Stimulated activated CD8-positive, alpha-beta memory T cell treated with anti-CD3 and anti-CD28 coated beads, Interleukin-12 subunit alpha, Interleukin-12 subunit beta, amount 100 ng/mL, for 4 hours (primary cell): ENCODE measurements at places on chromosomes 12 and 14.

DNA sequence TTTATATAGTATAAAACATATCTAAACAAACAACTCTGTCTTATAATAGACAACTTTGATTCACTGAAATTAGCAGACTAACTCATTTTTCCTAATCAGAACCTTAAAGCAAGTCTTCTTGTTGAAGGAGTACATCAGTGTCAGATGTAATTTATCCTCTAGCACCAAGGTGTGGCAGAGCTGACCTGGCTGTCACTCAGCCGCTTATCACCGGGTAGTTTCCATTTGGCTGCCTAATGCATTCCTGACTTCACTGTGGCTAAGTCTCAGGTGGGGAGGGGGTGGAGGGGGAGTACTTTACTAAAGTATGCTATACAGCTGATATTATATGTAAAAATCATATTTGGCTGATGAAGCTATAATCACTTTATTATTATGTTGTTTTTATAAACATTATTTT is 339.9 kb upstream of the RGS6 start:
- no peak for DNase-seq

DNA sequence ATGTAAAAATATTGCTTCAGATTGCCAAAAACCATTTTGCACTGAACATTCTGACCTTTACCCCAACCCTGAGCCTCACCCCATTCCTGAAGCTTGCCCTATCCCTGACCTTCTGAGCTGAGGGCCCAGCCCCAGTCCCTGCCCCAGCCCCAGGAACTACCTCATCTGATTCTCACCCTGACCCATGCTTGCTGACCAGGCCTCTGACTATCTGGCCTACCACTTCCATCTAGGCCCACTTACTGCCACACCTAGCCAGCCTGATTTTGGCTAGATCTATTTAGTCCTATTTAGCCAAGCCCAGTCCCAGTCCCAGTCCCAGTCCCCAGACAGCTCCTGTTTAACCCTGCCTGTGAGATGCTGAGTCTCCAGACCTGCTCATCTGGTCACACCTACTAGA is 33.6 kb downstream of the OR10P1 start:
- no peak for DNase-seq

DNA sequence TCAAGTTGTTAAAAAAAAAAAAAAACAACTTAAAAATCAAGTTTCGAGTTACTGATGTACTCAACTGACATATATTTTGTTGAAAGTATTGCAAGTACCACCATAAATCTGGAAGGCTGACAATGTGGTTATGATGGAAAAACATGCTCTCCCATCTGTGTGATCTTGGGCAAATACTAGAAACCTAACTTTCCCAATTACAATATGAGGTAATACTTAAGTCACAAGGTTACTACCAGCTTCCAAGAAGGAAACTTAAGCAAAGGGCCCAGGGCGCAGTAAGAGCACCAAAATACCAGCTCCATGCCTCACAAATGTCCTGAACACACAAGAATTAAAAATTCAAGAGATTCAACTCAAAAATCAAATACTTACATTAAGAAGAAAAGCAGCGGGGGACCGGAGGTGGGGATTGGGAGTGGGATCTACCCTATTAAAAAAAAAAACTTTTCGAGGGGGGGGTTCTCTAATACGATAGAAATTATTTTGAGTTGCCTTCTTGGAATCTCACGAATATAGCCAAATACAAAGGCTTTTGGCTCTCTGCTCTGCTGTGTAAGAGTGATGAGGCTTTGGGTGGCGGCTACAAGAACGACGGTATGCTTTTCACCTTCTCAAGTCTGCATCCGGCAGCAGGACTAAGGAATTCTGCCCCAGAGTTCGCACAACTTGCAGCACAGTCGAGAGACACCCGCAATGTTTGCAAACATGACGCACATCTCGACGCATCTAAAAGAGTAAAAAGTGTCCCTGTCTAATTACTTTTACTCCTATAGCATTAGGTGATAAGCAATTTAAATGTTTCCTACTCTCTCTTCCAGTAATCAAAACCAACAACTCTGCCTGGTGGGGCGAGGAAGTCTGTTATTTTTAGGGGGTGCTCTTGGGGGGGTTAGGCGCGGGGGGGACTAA is 1.1 kb downstream of the SAV1 start:
- no peak for DNase-seq

- DNase-seq, result no peak
These were observed 97.5 kb downstream of the TMX1 start for GRCh38 chr14:51337520-51337919.

- DNase-seq, result no peak
These were observed 23.6 kb upstream of the ATF1 start for GRCh38 chr12:50740307-50740706.

GRCh38 chr12:130807309-130807708 is 31.7 kb downstream of the STX2 start:
- DNase-seq, result no peak
